ENCODE measurements at places on chromosomes 7 and 10.
A peak's percentile ranks its signal among the peaks of the same experiment; 100 is the strongest.

- DNase-seq = no peak
Measured at GRCh38 chr7:141562972-141563371, 11.8 kb downstream of the AGK start.

DNA sequence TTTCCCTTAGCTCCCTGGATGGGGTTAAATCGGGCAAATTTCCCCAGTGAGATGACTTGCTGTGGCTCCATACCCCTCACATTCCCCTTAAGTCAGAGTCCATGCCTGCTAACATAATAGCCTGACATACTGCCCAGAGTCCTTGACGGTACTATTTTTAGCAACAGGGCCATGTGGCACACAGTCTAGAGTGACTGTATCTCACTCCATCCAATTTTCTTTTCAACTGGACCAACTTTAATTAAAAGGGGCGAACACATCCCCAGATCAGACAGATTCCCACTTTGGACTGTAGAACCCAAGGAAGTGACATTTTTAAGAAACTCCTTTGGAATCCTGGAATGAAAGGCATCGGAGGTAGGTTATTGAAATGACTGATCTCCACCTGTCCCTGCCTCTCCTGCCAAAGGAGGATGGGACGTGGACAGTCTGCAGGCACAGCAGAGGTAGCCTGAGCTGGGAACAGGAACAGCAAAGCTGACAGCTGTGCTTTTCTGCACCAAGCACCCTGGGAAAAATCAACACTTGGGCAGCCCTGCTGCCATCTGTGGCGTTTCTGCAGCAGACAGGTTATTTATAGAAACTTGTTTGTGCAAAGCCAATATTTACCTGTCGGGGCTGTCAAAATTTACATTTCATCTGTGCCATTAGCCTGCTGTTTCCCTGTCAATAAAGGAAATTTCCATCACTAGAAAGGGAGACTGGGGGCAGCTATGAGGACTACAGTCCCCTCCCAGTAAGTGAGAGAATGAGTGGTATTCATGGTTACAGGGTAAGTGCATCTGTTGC is 221.5 kb upstream of the AOAH start:
- DNase-seq = no peak

- no peak for DNase-seq
Measured at GRCh38 chr7:24882989-24883621, 96.9 kb downstream of the OSBPL3 start.

DNA sequence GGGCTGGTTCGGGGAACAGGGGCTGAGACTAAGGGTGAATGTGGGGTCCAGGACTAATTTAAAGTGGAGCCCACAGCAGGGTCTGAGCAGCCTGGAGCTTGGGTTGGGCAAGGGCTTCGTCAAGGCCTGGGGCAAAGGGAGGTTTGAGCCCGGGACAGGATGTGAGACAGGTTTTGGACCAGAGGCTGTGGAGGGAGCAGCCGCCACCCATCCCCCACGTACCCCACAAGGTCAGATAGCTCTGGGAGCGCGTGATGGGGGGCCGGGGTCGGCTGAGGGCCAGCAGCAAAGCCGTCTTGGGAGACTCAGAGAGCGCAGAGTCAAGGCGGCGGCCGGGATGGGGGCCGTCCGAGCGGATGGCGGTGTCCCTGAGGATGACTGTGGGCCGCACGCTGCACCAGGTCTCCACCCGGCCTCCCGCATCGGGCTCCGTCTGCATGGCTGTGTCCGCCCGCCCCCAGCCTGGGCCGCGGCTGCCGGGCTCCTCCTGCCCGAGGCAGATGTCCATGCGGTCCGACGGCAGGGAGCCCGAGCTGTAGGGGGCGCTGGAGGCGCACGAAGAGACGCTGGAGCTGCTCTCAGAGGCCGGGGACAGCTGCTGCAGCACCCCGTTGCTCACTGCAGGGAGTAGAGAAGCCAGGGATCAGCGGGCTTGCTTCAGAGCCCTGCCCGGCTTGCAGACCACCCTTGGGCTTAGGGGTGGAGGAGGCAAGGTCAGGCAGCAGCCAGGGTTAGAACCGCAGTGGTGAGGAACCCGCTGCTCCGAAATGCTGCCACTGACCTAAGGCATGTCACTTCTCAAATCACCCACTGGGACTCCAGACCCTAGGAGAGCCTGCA is 12.1 kb downstream of the PDZD7 start:
- peak; percentile 89 for DNase-seq

DNA sequence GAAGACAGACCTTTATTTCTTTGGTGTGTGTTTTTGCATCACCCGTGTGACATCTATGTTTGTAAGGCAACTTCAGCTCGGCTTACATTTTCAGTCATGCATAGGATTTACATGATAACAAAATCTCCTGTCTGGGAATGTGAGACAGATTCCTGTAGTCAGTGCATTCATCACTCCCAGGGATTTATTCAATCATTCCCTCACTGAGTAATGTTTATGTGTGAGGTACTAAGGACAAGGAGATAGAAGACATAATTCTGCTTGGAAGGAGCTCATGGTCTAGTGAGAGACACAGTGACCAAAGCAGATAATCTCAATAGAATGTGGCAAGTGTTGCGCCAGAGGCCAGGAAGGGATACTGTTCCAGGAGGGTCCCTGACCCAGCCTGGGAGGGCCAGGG is 35.2 kb upstream of the BMPER start:
- no peak for DNase-seq

- no peak for DNase-seq
Measured at GRCh38 chr10:63812501-63812900, 291.3 kb downstream of the REEP3 start.

- DNase-seq = no peak
Measured at GRCh38 chr10:91313-91712, 42.2 kb upstream of the TUBB8 start.

- DNase-seq = no peak
Measured at GRCh38 chr7:120944826-120945562, 5.6 kb upstream of the ING3 start.

DNA sequence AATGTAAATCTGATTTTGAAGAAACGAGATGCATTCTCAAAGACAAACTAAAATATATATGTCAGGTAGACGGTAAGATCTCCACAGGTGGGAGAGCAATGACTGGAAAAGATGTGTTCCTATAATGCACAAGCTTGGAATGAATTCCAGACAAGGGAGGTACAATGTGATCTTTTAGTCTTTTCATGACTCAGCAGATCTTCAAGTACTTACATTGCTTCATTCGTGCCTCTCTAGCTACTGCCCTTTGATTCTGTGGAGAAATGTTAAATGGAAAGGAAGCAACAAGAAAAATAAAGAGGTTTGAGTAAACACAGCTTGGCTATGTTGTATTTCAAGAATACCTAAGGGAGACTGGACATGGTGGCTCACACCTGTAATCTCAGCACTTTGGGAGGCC is 106.6 kb downstream of the GAD2 start:
- DNase-seq = no peak

GRCh38 chr7:73638911-73639310 is 14.6 kb upstream of the MLXIPL start:
- no peak for DNase-seq

DNA sequence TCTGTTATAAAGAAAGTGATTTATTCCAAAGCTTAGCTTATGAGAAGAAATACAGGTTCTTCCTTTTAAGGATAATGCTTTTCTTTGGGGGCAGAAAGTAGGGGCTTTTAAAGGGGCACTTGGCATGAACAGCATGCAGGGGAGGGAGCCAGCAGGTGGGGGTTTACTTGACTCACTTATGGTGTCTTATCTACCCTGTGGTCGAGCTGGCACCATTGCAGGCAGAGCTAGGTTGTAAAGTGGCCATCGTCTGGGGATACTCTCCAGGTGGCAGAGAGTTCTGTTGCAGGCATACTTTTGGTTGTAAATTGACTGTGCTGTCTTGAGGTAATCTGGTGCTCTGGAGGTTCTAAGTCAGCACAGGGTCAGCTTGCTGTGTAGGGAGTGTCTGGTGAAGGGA is 26.3 kb upstream of the IFRD1 start:
- no peak for DNase-seq

DNA sequence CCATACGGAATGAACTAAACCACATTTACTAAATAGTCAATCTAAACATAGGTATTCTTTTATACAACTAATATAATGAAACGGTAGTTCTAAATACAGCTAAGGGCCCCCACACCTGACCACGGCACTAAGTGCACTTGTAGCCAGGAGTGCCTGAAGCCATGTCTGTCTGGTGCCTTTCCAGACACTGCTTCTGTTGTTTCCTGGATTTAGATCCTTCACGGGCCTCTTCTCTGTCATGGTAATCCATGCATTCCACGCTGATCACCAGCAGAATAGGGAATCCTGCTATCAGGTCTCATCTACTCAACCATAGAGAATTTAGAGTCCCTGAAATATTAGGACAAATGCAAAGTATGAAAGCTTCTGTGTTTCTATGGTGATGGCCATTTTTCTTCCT is 37.8 kb downstream of the OSBPL3 start:
- no peak for DNase-seq

DNA sequence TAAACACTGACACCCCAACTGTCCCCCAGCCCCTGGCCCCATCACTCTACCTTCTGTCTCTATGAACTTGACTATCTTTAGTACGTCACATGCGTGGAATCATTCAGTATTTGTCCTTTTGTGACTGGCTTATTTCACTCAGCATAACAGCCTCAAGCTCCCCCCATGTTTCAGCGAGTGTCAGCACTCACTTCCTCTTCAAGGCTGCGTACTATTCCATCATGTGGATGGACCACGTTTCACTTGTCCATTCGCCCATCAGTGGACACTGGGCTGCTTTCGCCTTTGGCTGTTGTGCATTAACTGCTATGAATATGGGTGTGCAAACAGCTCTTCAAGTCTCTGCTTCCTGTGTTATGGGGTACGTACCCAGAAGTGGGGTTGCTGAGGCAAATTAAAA is 100.7 kb downstream of the PTPRN2 start:
- no peak for DNase-seq

DNA sequence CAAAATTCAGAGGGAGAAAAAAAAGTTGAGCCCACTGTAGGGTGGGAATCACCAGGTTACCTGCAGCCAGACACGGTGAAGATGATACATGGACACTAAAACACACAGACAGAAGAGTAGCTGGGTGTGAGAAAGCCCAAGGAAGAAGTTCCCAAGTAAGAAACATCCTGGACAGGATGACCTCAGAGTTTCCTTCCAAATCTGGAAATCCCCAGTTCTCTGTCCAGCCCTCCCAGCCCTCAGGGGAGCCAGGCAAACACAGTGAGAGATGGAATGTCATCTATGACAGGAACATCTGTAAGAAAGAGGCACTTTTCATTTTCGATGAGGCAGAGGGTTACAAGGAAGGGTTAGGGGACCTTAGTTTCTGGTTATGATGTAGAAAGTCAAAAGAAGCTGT is 125.1 kb upstream of the LYZL1 start:
- DNase-seq = no peak

DNA sequence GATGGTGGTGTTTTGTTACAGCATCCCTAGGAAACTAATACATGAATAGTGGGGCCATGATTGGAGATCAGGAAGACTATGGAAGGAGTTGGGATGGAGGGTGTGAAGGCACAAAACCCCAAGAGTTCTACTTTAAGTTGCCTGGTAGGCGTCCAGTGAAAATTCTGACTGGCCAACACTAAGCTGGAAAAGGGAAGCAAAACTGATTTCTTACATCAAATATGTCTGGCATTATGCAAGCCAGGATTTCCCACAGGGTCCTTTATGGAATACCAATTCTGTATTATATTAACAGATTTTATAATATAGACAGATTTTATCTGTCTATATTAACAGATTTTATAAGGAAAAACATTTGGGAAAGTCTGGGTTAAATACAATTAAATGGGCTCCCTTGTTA is 16.2 kb downstream of the CPVL start:
- no peak for DNase-seq

DNA sequence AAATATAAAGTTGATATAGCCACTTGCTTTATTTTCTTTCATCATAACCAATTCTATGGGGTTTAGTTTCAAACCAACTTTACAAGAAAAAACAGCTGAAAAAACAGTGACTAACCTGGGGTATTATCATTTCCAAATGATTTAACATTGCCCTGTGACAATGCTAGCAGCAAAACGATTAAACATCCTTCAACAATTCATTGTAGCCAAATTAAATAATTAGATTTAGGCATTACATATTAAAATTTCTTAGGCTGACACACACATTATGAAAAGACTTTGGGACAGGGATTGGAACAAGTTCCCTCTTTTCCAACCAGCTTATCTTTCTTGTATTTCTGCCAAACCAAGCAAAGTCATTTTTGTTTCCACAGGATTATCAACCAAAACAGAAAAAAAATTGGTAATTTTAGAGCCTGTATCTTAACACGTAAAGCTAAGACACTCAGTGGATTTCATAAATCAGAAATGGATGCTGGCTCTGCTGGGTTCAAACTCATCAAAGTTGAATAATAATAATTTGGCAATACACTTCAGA is 84.0 kb downstream of the SEMA3D start:
- DNase-seq = no peak

DNA sequence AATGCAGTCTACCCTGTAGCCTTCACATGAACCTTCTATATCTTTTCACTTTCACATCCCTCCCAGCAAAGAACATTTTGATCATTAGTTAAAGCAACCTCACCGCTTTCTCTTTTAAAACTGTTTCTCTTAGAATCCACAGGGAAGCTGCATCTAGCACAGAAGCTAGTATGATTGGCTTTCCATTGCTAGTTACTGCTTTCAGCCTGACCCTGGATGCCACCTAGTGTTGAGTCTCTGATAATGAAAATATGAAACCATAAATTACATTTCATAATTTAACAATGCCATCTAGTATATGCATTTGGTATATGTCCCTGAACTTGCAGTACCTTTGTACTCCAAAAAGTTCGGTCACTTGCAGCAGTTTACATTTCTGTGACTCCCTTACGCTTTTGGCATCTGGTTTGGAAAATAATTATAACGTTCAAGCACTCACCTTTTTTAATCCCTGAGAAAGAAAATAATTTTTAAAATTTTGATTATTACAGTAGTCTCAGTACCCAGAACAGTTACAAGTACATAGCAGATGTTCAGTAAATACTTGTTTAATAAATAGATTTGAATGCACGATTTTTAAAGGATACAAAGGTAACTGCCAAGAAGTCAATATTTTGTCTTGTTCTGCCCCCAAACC is 22.7 kb downstream of the CISD1 start:
- DNase-seq = peak; percentile 48

- DNase-seq = no peak
Measured at GRCh38 chr7:15778191-15778590, 91.7 kb upstream of the MEOX2 start.

DNA sequence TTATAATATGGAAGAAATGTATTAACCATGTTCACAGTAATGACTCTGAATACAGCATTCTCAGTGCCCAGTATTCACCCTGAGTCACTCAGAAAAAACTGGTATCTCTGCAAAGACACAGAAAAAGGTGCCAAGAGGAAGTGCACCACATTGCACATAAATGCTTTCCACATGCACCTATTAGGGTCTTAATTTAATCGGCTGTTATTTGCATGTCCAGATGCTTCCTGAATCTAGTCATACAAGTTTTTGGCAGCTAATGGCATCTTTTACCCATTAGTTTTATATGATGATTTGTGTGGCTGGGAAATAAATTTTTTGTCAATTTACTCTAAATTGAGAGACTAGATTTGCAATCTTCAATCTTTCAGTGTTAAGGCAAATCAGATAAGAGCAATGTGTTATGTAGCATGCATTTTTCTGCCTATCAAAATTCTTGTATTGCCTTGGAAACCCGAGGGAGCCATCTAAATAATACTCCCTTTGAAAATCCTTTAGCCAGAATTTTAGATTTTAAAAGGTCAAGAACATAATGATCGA is 58.2 kb downstream of the ZNF680 start:
- no peak for DNase-seq

- DNase-seq = no peak
Measured at GRCh38 chr10:62034096-62034640, 132.7 kb downstream of the ARID5B start.

- DNase-seq = no peak
Measured at GRCh38 chr10:107585630-107586029, 421.1 kb upstream of the SORCS1 start.

GRCh38 chr7:99489235-99489634 is 10.8 kb downstream of the ZNF394 start:
- no peak for DNase-seq

Measured in HTR-8/SVneo (cell line).